Placental pericyte (primary cell): ENCODE measurements at places on chromosomes 6 and 20. TPM values are rescaled to one million over a fixed set of nuclear protein-coding genes. Genes with fewer than 3 reads are reported as not detected.

CD24 gene
- total RNA-seq: 4.9 TPM in 1 of 2 replicates, not detected in the other

DNMT3B gene
- 2.2 and 5.2 TPM in 2 replicates for total RNA-seq

ZBTB12 gene
- total RNA-seq: 1.4 and 2.8 TPM in 2 replicates

SLC35D3 gene
- 0.14 TPM in 1 of 2 replicates, not detected in the other for total RNA-seq

MAFB gene
- 0.22 and 0.57 TPM in 2 replicates for total RNA-seq

TRIM31 gene
- total RNA-seq: not detected in 2 replicates

NMBR gene
- not detected in 2 replicates for total RNA-seq

OPN5 gene
- not detected in 2 replicates for total RNA-seq

GPR6 gene
- not detected in 2 replicates for total RNA-seq

TXNDC5 gene
- 408 and 700 TPM in 2 replicates for total RNA-seq

JPH2 gene
- 1.3 and 16.3 TPM in 2 replicates for total RNA-seq

PI16 gene
- 0.14 TPM in 1 of 2 replicates, not detected in the other for total RNA-seq

RAD21L1 gene
- 0.57 and 0.66 TPM in 2 replicates for total RNA-seq

GRM1 gene
- total RNA-seq: not detected in 2 replicates

GLP1R gene
- not detected in 2 replicates for total RNA-seq

HUS1B gene
- 0.88 and 2.0 TPM in 2 replicates for total RNA-seq

CST5 gene
- not detected in 2 replicates for total RNA-seq

CGA gene
- total RNA-seq: not detected in 2 replicates
